ENCODE measurements at places on chromosomes 2 and 18.

GRCh38 chr2:17373741-17374140 lies 144.5 kb downstream of the RAD51AP2 start:
- DNase-seq = no peak

- DNase-seq = no peak
These were observed 493.3 kb downstream of the CMPK2 start for GRCh38 chr2:6372317-6372901.

DNA sequence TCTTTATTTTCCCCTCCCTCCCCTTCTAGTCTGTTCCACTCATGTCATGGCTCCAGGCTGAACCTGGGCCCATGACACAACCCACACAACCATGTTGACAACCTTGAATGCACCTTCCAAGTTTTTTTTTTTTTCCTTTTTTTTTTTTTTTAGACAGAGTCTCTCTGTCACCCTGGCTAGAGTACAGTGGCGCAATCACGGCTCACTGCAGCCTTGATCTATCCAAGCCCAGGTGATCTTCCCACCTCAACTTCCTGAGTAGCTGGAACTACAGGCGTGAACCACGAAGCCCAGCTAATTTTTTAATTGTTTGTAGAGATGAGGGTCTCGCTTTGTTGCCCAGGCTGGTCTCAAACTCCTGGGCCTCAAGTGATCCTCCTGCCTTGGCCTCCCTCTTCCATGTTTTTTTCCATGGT lies 21.9 kb upstream of the ROCK2 start:
- DNase-seq = no peak

GRCh38 chr2:108617617-108618016 lies 83.3 kb downstream of the LIMS1 start:
- no peak for DNase-seq

DNA sequence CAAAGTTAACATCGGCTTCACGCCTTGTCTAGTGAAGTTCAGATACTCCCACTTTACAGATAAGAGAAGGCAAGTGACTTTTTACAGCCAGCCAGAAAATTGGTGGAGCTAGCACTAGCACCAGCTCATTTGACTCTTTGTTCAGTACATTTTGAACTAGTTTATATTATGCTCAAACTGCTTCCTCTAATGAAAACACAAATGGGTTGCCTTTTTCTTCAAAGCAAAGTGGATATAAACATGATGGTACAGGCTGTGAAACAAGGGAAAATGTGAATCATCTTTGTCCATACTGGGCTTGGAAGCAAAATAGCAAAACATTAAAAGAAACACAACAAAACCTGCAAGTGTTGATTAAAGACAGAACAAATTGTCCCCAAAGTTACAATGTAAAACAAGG lies 99.6 kb upstream of the LHCGR start:
- no peak for DNase-seq

- no peak for DNase-seq
These were observed 138.2 kb downstream of the HDAC4 start for GRCh38 chr2:239262484-239263230.

DNA sequence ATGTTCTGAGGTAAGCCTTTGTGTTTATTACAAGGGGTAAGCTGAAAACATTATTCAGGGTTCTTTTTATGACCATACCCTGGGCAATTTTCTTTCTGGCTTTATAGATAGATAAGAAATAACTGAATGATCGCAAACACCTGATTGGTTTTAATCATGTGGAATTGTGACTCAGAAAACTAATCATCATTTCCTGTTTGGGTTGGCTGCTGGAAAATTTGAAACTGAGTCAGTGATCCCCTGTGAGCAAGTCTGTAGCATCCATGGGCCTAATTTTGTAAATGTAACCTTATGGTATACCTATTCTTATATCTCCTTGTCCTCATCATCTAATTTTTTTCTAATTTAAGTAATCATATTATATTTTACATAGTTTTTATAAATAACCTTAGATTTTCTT lies 34.3 kb downstream of the CCDC68 start:
- no peak for DNase-seq

- no peak for DNase-seq
These were observed 35.3 kb downstream of the CYP26B1 start for GRCh38 chr2:72112401-72112800.

- no peak for DNase-seq
These were observed 9.4 kb downstream of the CRACDL start for GRCh38 chr2:98926601-98927000.

GRCh38 chr2:230684270-230685168 lies 28.1 kb upstream of the CAB39 start:
- DNase-seq = no peak

DNA sequence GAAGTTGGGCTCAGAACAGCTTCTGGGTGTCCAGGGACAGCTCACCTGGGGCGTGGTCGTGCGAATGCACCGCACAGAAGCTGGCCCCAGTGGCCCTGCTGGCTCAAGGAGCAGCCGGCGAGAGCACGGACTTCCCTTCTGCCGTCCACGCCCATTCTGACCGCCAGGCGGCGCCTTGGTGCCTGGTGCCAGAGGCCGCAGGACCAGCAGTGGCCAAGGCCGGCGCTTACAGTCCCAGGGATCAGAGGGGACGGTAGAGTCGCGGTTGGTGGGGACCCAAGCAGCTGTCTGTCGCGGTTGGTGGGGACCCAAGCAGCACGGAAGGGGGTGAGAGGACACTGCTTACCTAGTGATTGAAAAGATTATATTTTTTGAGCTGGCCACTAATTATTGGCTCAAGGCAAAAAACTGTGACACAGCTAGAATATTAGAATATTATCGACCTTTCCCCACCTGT lies 25.7 kb downstream of the NPPC start:
- peak; percentile 57 for DNase-seq

DNA sequence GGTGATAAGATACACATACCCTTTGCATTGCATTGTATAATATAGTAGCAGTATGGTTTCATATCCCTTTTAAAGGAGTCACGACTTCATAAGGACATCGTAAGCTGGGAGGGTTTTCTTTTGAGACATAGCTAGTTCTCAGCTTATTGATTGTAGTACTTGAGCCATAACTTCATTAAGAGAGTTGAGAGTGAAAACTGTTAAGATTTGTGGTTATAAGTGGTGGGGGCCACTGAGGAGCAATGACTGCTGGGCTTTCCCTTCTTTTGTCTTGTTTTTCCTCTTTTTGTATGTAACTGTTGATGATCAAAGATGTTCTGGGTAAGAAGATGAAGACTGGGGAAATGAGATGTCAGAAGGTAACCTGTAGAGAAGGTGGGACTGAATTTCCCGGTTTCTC lies 11.0 kb downstream of the EIF5B start:
- no peak for DNase-seq

DNA sequence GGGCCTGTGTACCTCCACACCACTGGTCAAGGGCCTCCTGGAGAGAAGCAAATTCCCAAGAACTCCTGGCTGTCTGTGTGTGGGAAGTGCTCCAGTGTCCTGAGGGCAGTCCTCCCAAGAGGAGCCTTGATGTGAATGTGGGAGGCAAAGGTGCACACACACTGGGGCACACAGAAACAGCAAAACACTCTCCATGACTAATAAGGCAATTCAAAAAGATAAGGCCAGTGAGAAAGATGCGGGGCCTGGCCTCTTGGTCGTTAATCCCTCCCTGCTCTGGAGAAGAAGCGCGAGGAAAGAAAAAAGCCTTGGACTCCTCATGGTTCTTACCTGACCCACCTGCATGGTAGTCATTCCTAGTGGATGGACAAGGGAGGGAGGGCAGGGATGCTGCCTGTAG lies 373.2 kb downstream of the SLC4A3 start:
- DNase-seq = no peak

DNA sequence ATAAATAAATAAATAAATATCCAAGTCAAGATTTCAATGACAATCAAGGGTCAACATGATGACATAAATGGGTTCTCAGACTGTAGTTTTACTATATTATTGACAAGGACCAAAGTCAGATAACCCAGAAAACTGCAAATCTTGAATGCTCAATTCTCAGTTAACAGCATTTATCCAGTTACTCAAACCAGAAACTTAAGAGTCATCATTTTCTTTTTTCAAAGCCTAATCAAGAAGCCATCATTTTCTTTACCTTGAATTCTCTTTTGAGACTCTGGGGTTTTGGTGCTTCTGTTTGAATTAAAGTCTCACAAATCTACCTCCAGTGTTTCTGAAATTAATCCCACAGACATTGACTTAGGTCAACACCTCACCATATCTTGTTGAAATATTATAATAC lies 14.1 kb downstream of the TRMT61B start:
- DNase-seq = no peak
